ENCODE measurements at places on chromosomes 16 and 17.

GRCh38 chr17:32636598-32637218 lies 149.9 kb downstream of the CDK5R1 start:
- no peak for DNase-seq

DNA sequence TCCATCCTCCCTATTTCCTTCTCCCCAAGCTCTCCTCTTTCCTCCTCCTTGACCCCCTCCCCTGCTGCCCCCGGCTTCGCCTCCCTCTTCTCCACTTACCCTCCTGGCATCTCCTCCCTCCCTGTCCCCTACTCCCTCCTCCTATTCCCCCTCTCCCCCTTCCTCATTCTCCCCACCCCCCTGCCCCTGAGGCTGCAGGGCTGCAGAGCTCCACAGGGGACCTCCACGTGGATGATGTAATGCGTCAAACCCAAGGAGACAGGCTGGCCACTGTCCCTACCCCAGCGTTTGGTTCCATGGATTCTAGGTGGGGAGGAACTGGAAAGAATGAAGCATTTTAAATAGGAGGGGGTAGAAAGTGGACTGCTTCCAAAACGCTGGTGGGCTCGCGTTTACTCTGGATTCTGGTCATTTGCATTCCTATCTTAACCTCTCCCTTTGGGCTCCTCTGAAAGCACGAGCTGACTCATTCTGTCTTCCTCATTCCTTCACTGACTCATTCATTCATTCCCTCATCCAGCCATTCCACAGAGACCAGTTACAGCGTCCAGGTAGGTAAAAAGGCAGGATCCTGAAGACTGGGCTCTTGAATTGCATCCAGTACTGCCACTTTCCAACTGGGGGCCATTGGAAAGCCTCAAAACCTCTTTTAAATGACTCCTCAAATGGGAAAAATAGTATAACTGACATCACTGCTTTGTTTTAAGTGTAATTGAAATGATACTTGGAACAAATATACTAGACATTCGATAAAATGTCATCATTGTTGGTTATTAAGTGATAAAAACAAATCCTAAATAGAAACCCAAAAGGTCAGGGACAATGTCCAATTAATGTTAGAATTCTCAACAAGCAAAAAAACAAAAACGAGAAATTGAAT lies 943 bp upstream of the COTL1 start:
- no peak for DNase-seq

GRCh38 chr16:69093974-69094373 lies 11.5 kb upstream of the HAS3 start:
- no peak for DNase-seq

- peak; percentile 90 for DNase-seq
Measured at GRCh38 chr17:75909051-75909811, 4.5 kb upstream of the MRPL38 start.

DNA sequence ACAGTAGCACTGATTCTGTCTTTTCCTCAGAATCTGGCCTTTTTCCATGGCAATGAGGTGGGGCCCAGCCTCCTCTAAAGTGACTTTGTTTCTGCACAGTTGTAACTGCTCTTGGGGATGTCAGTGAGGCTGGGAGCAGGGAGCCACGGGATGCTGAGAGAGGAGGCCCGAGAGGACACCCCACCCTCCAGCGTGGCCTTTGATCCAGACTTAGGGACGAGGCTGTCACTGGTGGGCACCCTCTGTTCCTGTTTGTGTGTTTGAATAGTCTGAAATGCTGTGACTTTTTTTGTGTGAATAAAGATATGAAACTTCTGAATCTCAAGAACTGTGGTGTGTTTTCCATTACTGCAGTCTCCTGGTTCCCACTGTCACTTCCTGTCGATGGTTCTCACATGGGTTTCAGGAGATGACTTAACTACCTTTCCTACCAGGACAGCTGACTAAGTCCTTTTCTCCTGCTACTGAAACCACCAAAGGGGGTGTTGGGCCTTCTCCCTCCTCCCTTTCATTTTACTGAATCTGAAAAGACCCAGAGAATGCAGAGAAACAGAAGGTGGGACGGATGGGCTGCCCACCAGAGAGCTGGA lies 18.6 kb downstream of the KCTD2 start:
- DNase-seq = no peak

DNA sequence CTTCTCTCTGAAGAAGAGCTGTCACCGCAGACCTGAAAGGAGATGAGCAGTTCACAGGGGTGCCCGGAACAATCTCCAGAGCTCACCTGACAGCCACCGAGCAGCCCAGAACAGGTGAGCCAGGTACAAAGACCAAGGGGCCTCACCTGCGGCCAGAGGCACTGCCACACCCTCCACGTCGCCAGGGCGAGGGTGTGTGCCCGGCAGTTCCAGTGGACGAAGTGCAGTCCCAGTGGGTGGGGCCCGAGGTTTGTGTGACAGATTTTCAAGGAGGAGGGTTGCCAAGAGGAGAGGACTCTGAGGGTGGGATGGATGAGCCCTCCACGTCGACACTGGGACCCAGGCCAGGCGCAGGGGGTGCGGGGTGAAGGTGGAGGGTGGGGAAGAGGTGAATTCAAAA lies 61.7 kb downstream of the SMPD3 start:
- DNase-seq = no peak

DNA sequence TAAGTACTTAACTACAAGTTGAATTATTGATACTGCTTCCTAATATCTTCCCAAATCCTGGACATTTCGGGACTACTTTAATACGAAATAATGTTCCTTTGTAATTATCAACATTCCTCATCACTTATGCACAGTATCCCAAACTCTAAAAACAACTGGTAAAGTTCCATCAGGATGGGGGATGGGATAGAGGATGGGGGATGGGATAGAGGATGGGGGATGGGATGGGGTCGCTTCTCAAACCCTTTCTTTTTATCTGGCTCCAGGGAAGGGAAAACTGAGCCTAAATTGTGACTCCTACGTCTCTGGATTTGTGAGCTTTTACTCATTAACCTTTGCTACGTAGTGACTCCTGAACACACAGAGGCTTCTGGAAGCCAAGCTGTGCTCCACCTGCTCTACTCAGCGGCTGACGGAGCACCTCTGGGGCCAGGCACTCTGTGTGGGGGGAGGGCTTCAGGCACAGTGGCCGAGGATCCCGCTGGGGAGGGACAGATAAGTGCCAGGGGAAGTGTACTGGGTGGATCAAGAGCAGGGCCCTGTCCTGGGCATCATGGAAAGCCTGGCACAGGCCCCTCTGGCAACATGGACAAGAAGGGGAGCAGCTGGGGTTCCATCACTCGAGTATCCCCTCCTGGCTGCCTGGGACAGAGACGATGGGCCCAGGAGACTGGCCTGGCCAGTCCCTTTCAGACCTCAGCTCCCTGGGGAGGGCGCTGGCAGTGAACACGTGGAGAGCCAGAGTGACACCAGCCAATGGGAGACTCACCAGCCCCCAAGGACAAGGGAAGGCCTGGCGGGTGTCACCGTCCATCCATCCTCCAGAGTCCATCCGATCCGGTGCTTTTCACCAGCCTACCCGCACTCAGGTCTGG lies 56.2 kb downstream of the PGS1 start:
- no peak for DNase-seq

DNA sequence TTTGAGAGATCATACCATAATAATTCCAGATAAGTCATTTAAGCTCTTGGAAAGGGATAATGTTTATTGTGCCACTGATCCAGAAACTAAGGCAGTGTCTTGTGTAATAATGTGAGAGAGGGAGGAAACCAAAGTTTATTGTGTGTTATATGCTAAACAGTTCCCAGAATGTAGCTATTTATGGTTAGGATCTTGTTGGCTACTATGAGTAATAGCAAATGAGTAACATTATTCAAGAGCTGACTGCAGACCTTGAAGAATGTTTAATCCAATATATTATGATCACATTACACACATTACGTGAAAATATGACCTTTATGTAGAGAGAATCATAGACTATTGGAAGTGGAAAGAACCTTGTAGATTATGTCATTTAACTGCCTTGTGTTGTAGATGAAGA lies 139.5 kb downstream of the BCAS3 start:
- no peak for DNase-seq
